Stimulated activated naive CD4-positive, alpha-beta T cell treated with Interleukin-2 at 50 U/mL for 16 hours (primary cell): ENCODE measurements at places on chromosomes 13 and 19.

- DNase-seq: no peak
Measured at GRCh38 chr19:44570984-44571684, 41.7 kb upstream of the CEACAM20 start.

DNA sequence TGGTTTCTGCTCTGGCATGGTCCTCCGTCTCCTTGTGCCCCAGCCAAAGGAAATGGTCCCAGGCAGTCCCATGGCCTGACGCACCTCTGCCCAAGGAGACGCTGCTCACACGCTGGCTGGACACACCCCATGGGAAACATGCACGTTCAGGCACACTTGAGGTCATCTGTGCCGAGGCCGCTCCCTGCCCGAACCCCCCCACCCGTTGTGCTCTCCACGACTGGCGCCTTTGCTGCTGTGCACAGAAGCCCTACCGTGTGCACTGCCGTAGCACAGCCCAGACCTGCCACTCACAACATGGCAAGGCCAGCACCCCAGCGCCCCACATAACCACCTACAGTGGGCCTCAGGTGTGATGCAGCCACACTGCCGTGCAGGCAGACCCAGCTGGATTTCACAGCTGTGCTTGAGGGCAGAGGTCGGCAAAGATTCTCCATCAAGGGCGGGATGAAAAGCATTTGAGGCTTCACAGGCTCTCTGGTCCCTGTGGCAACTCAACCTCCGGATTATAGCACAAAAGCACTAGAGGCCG lies 65.7 kb downstream of the SPACA7 start:
- no peak for DNase-seq

DNA sequence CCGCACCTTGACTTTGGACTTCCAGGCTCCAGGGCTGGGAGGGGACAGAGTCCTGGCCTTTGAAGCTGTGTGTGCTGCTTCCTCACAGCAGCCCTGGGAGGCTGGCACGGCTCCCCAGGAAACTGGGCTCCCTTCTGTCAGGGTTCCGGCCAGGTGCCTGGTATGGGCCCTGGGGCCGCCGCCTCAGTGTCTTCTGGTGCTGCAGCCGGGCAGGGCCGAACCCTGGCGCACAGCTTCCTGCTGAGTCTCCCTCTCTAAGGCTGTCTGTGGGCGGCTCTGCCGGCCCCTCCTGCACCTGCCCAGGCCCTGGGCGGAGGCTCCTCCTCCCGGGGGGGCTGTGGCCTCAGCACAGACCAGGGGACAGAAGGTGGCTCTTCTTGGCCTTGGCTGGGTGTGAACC lies 32.4 kb downstream of the GPX4 start:
- no peak for DNase-seq

GRCh38 chr13:109211616-109212015 lies 574.8 kb downstream of the IRS2 start:
- DNase-seq: no peak

DNA sequence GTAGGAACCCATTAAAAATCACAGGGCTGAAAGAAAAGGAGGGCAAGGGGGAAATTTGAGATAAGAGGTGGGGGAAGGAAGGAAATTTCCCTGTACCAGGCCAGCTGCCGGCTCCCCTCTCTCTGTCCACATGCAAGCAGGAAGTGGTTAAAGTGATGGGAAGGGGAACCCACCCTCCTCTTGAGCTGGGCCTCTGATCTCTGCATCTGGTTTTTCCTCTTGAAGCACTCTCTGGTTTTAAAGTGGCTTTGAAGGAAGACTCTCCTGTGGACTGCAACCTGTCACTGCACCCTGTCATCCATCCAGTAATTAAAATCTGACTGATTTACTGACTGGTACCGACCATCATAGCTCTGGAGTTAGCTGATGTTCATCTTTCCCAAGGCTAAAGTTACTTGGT lies 239.6 kb downstream of the TSHZ3 start:
- no peak for DNase-seq

DNA sequence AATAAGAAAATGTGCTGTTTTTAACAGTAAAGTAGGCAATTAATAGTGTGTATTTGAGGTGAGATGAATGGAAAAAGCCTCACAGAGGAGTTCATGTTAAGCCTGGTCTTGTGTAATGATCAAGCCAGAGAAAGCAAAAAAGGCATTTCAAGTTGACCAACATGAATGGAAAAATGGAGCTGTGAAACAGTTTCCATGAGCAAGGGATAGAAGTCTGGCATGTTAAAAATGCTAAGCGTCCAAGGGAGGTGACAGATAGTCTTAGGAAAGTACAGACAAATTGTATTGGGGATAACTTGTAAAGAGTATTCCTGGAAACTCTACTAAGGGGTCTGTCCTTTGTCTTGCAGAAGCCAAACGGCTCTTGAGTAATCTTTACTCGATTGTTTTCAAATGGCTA lies 506.8 kb upstream of the ATXN8OS start:
- DNase-seq: no peak
